ENCODE measurements at places on chromosomes 11 and 22.

DNA sequence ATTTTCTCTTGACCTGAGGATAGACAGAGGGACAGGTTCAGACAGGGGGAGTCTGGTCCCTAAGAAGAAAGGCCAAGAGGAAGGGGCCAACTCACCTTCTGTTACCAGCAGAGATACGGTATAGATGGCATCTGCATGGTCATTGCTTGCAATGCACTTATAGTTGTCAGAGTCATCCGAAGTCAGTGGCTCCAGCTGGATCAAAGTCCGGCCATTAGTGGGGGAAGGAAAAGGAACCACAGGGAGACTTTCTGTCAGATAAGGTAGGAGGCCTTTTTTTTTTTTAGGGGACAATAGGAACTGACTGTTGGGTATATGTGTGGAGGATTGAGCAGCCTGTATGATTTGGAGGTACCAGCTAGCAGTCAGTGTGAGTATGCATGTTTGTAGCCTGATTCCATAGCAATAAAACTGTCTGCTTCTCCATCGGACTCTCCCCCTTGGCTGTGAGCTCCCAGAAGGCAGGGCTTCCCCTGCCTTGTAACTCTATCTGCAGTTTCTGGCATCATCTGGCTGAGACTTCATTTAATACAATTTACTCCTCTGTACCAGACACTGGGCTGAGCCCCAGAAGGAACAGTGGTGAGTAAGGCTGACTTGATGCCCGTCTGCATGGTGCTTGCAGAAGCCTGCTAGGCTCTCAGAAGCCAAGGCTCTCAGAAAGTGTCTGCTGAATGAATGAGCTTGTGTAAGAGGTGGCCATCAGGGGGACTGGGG is 5.7 kb downstream of the IGSF22 start:
- DNase-seq, result no peak

DNA sequence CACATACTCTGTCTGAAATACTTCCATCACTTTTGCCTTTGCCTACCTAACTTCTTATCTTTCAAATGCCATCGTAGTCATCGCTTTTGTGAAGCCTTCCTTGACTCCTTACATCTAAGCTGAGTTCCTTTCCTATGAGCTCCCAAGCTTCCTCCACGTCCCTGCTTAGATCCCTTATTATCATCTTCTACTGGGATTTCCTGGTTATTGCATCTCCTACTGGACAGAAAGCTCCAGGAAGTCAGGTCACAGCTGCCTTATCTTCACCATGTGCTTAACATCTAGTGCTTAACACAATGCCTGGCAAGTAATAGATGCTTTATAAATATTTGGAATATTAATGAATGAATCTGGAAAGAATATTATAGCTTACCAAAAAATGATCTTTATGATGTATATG is 5.9 kb downstream of the YPEL4 start:
- no peak for DNase-seq

DNA sequence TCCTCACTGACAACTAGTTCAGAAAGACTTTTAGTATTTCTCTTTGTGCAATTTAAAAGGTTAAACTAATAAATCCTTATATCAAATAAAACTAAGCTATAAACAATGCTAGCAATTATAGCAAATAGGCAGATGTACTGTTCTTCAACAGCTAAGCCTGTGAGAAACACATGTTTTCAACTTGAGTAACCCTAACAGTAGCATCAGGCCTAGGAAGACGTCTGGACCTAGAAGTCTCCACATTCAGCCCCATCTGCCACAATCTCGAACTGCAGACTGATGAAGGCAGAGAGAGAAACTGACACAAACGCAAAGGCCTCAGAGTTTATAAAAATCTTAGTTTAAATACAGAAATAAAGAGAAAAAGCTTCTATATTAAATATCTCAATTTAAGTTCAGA is 2.5 kb downstream of the ST13 start:
- DNase-seq, result no peak

DNA sequence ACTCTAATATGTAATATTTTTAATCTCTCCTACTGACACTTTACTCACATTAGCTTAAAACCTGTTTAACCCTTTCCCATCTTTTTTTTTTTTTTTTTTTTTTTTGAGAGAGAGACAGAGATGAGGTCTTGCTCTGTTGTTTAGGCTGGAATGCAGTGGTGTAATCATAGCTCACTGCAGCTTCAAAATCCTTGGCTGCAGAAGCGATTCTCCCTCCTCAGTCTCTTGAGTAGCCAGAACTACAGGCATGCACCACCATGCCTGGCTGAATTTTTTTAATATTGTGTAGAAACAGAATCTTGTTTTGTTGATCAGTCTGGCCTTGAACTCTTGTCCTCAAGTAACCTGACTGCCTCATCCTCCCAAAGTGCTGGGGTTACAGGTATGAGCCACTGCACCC is 37.3 kb downstream of the PAMR1 start:
- no peak for DNase-seq

DNA sequence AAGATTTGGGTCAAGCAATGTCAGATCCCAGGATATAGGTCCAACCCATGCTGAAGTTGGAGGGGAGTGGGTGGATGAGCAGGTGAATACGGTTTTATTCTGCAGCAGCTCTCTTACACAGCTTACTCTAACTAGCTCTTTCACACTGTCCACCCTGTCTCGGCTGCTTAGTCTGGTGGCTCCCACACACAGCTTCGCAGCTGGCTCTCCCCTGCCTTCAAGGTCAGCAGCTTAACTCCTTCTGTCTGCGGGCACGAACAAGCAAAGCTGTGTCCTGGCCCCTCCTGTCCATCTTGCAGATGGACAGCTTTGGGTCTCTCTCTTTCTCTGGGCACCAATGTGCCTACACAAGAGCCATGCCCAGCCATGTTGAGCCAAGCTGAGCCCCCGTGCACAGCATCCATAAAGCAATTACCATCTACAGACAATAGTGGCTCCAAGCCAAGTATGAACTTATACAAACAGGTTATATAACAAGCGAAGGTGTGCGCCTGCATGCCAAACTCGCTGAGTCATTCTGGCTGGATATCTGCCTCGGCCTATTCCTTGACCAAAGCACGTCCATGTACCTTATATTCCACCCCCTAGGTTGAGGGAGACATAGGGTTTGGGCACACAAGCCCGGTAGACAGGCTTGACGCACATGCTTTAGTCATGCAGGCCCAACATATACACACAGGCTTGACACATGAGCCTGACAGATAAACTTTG is 1307.8 kb upstream of the RAG2 start:
- no peak for DNase-seq

GRCh38 chr22:46421267-46421666 is 85.8 kb downstream of the TRMU start:
- DNase-seq, result no peak

GRCh38 chr22:19043121-19044085 is 78.8 kb downstream of the DGCR2 start:
- DNase-seq, result no peak

GRCh38 chr11:122068837-122069236 is 47.2 kb downstream of the BLID start:
- DNase-seq, result no peak

DNA sequence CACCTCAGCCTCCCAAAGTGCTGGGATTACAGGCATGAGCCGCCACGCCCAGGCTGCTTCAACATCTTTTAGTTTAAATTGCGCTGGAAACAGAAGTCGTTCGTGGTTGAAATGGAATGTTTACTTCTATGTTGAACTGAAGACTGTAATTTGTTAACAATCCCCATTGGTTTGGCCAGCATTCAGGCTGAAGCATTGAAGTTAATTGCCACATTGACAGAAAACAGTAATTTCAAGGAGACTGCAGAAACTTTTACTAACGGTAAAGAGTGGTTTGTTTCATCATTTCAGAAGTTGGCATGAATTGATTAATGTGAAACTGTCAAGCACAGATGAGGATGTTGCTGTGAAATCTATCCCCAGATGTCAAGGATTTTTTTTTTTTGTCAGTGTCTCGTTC is 14.2 kb downstream of the AP5B1 start:
- DNase-seq, result no peak

DNA sequence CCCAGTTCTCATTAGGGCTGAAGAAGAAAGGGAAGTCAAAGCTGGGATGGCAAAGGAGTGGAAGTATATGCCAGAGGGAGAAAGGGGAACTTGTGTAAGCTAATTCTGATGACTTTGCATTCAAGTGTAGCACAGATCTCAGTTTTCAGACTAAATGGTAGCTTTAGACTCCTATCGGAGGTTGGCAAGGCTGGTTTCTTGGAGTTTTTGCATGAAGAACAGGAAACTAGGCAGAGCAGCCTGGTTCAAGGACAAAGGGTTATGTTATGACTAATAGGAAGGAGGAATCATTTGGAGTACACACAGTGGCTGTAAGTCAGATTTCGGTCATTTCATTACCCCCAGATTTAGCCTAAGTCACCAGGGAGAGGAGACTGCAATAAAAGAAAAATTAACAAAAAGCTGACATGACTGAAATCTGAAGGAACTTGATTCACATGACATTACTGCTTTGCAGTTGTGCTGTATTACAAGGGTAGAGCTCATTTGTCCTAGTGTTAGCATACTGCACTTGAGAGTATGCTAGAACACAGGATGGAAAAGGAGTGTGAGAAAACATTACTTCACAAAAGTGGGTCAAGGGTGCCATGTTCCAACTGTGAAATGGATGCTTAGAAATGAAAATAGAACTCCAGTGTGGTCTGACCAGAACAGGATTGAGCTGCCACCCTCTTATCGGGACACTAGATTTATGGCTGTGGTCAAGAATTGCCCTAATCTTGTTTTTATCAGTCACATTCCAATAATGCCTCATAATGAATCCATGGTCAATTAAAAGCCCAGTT is 23.6 kb downstream of the ADM start:
- DNase-seq, result no peak

DNA sequence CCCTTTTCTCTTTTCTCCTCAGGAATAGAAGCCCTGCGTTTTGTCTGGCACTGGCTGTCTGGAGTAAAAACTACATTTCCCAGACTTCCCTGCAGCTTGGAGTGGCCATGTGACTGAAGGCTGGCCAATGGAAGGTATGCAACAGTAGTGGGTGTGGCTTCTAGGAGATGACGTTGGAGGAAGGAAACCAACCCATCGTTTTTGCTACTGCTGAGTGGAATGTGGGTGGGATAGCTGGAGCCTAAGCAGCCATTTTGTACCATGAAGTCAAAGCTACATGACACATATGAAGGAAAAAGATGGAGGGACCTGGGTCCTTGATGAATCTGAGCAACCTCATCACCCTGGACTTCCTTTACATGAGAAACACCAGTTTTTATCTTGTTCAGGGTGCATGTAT is 19.6 kb downstream of the FGF3 start:
- DNase-seq, result no peak

DNA sequence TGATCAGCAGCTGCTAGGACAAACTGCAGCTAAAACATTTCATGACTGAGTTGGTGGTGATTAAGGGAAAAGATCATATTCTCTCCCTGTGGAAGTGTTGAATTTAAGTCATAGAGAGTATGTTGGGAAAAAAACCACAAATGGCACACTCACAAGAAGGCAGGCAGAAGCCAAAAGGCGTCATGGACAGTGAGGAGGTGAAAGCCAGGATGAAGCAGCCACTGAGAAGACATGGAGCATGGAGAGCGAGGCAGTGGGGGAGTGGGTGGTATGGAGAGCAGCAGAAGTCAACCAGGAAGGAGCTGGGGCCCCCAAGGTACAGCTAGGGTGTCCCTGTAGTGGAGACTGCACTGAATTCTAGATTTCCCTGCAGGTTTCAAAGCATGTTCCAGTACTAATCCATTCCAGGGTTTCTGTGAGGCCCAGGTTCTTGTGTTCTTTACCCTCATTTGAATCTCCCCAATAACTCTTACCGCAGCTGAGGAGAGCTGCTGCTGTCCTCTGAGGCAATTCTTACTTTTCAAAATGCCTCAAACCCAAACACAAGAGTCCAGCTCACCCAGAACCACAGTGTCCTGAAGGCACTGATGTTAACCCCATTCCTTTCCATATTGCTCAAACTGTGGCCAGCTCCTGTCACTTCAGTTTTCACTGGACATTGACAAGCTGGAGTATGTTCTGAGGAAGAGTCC is 191.8 kb upstream of the E2F8 start:
- no peak for DNase-seq

DNA sequence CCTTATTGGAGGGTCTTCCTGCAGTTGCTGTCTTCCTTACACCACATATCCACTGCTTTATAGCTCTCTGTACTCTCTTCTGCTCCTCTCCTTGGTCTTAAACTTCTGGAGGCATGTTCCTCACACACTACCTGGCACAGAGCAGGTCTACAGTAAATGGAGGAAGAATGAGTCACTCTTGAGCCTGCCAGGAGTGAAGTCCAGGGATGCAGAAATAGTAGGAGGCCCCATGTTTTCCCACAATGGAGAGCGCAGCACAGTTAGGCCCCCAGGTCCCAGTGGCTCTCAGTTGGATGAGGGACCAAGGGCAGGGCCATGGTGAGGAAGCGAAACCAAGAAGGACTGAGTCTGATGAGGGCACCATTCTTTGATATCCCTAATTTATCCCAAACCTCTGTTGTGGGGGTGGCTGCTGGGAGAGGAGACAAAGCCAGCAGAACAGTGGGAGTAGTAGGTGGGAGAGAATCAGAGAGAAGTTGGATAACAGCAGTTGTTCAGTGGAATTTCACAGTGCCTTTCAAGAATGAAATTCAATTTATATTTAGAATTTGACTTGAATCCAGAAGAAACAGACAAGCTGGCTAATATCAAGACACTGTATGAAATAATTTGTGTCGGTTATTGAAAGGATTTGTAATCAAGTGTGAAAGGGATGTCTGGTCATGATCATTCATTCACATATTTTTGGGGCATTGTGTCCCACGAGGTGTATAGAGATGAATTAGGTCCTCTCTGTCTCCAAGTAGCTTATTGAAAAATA is 187.8 kb downstream of the HIPK3 start:
- DNase-seq, result no peak

GRCh38 chr11:94519478-94520084 is 7.3 kb downstream of the C11orf97 start:
- no peak for DNase-seq

DNA sequence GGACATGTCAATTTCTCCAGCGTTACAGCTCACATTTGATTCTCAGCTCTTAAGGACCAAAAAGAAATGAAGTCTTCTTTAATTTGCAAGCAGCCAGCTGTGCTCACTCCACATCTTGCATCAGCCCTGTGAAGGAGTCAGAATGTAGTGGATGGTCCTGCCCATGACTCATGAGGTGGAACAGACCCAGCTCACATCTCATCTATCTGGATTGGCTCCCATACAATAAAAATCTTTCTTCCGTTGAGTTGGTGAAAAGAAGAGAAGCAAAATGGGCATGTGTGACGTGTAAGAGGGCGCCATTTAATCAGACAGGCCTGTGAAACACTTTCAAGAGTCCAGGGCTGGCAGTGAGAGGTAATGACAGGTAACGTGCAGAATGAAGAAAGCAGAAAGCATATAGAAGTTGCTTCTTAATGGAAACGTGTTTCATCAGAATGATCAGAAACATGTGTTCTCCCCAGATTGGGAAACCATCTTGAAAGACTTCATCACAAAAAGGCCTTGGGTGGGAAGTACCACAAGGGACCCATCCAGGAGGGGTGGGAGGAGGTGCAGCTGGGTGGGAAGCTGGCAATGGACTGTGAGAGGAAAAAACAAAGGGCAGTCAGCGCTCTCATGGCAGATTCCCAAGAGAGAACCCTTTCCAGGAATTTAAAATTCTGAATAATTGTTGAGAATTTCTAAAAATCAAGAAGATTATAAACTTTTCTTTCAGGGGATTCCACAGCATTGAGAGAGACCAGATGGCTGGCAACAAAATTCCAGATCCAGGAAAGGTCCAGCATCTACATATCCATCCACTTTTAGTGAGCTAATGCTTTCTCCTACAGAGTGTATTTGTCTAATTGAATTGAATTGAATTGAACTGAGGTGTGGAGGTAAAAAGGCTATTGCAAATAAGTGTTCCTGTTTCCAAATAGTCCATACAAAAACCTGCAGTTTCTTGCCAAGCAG is 57.0 kb downstream of the ETS1 start:
- DNase-seq, result no peak
